IPS DF 6.9 (cell line): ENCODE measurements at places on chromosomes 1 and 21.

DNA sequence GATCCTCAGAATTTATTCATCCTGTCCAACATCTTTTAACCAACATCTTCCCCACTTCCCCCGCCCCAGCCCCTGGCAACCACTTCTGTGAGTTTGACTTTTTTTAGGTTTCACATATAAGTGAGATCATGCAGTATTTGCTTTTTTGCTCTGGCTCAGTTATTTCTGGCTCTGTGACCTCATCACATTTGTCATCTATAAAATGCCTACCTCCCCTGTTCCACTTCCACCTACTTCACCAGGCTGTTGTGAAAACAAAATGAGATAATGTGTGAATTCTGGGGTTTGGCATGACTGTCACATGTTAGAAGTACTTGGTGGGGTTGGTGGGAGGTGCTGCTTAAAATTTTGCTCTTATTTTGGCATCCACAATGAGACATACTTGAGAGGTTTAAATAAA, 18.4 kb downstream of the HHAT start:
- DNase-seq: no peak

DNA sequence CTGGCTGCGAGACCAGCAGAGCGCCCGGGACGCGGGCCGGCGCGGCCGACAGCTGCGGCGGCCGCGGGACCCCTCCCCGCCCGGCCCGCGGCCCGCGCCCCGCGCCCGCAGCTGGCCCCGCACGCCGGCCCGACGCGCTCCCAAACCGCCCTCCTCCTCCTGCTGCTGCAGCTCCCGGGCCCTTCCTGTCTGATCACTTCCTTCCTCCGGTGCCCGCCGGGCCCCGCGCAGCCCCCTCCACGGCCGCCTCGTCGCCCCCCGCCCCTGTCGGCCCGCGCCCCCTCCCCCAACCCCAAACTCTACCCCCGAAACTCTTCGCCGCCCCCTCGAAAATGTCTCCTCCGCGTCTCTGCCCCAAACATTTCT, 594 bp downstream of the LUZP1 start:
- no peak for DNase-seq

- DNase-seq: no peak
Measured at GRCh38 chr1:204065174-204065985, 7.5 kb upstream of the SOX13 start.

GRCh38 chr1:36570006-36570405, 87.3 kb upstream of the CSF3R start:
- DNase-seq: no peak

GRCh38 chr1:224519874-224520273, 85.3 kb upstream of the WDR26 start:
- DNase-seq: no peak

DNA sequence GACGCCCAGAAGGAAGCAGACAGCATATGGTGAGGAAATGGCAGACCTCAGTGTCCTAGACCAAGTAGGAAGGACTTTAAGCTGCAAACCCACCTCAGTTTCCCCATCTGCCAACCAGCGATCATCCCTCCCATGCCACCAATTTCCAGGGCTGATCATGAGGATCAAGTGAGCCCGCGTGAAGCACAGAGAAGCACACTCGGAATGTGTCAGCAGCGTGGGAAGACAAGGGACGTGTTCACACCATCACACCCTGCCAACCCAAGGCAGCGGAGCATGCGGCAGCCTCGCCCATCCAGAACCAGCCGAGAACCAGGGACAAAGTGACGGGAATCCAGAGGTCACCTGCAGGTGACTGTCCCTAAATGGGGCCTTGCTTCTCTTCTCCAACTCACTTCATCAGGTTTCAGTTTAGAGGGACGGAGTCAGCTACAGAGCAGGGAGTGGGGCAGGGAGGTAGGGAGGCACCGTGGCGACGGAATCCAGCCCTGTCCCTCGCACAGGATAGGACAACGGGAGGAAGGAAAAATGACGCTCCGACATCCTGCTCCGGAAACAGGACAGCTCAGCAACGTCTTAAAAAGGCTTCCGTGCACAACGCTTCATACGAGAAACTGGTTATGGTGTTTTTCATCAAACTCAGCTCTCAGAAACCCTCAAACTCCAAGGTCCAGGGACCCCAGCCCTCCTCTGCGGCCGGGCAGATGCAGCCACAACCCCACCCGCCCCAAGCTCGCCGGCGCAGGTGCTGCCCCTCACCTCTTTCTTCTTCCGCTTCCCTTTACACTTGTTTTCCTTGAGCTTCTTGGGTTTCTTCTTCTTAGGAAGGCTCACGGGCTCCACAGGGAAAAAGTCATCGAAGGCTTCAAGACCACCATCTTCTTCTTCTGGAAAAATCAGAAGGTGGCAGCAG, 12.5 kb downstream of the CHD5 start:
- no peak for DNase-seq

GRCh38 chr1:186330758-186331157, 44.3 kb downstream of the TPR start:
- peak; percentile 5 for DNase-seq
